ENCODE measurements at places on chromosomes 2 and 18.

DNA sequence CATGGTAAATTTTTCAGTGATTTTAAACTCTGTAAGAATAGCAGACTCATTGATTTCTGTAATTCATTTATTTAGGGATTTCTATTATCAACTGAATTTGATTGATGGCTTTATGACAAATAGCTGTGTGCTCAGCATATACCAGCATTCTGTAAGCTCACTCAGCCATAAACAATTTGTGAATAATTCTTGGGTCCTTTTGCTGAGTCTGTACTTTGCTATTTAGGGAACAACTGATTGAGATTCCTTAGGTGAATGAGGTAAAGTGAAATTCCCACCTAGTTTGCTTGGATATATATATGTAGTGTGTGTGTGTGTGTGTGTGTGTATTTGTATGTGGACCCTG is 76.7 kb upstream of the CAVIN2 start:
- no peak for DNase-seq

GRCh38 chr2:78845664-78846185 is 179.8 kb upstream of the REG3G start:
- DNase-seq = no peak

DNA sequence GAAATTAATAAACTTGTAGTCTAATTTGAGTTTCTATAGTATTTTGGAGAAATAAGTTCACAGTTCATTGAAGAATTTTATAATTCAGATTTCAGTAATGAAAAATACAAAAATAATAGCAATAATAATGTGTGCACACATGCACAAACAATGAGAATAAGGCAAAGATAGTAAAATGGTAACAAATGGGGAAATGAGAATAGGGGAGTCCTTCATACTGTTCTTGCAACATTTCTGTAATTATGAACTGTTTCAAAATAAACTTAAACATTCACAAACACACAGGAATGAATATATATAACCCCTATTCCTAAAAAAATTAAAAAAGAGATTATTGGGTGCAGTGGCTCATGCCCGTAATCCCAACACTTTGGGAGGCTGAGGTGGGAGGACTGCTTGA is 63.9 kb downstream of the SPRED2 start:
- DNase-seq = no peak

DNA sequence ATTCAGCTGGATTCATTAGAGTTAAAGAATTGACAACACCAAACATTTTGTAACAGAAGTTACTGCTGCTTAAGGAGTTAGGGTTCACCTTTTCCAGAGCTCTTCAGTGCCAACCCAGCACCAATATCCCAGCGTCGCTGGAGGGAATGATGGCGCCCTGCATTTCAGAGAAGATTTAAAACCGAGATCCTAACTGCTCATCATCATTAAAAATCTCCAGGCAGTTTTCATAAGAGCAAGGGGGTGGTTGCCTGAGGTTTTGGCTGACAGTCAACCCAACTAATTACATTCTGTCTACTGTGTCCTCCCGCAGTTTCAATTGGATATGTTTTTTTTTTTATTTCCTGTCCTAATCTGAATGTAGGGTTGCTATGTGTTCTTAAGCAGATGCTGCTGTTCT is 509.6 kb upstream of the TCF4 start:
- DNase-seq = peak; percentile 51

- no peak for DNase-seq
Measured at GRCh38 chr18:10530852-10531251, 5.0 kb downstream of the NAPG start.

GRCh38 chr2:51986101-51986500 is 954.2 kb upstream of the NRXN1 start:
- DNase-seq = peak; percentile 91

- DNase-seq = no peak
Measured at GRCh38 chr2:56211048-56211447, 27.3 kb downstream of the CCDC85A start.

DNA sequence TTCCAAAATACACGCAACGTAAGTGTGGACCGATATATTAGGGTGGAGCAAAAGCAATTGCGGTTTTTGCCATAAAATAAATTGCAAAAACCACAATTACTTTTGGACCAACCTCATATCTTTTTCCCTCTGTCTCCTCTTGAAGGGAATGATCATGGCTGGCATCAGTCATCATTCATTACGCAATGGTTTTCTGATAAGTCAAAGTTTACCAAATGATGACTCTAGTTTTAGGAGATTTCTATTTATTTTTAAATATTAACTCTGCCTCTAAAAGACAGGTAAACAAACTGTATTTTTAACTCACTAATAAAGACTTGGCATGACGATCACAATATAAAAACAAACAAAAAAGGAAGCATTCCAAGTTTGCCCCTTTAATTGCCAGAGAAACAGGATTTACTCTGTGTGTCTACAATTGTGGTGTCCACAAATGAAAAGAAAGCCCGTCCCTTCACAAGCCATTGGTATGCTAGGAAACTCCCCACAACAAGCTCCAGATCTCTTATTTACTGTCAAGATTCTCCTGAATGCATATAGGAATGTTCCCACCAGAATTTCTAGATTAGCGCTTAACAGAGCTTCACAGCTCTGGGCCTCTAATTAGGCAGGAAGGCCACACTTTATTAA is 61.3 kb downstream of the IRS1 start:
- no peak for DNase-seq

DNA sequence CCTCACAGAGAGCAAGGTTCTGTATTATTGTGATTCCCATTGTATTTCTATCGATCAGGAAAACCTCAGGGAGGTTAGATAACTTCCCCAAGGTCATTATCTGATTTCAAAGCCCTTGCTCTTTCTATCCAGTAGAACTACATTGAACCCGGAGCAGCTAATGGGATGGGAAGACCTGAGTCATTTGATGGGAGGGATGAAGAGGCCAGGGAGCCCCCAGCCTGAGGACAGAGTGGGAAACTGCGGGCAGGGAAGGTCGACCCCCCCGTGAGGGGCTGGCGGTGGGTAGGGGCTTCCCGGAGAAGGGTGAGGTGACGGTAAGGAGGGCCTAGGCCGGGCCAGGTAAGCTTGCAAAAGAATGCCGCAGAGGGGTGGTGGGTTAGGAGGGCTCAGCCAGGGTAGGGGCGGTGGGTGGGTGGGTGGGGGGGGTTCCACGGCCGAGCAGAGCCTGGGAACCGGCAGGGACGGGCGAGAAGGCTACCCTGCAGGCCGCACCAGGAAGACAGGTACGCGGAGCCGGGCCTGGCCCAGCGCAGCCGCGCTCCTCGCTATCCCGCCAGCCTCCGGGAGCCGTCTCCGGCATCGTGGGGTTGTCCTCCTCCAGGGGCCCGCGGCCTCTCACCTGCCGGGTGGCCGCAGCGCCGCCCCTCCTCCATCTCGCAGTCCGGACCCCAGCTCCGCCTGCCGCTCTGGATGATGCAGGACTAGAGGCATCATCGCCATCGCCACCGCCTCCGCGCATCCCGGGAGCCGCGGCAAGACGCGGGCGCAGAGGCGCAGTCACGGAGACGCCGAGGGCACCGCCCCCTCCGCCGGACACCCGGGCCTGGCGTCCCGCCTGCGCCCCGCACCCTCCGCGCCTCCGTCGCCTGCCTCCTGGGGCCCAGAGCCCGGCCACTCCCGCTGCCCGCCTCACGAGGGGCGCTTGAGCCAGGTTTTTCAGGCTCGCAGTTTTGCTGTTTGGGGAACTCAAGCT is at the start of gene GPR75:
GPR75 (minus strand) TSS at position 762 of the 976 bp plus-strand sequence. CDS start 5,211 bp downstream, outside the sequence.
- DNase-seq = peak; percentile 57

GRCh38 chr18:28174181-28174905 is 2.6 kb downstream of the CDH2 start:
- DNase-seq = peak; percentile 31

All from brain (organoid and tissue), 16 donors.